ENCODE measurements at places on chromosomes 2 and 18.

- no peak for DNase-seq
These were observed 252.2 kb upstream of the CYP26B1 start for GRCh38 chr2:72399879-72400278.

DNA sequence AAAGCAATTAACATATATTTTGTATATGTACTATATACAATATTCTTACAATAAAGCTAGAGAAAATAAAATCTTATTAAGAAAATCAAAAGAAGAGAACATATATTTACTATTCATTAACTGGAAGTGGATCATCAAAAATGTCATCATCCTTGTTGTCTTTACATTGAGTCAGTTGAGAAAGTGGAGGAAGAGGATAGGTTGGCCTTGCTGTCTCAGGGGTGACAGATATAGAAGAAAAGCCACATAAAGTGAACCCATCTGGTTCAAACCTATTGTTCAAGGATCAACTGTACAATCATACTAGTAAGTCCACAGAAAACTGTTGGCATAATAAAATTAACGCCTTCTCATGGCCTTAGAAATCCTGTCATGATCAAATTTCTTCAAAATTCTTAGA, 26.6 kb downstream of the SESTD1 start:
- DNase-seq = no peak

DNA sequence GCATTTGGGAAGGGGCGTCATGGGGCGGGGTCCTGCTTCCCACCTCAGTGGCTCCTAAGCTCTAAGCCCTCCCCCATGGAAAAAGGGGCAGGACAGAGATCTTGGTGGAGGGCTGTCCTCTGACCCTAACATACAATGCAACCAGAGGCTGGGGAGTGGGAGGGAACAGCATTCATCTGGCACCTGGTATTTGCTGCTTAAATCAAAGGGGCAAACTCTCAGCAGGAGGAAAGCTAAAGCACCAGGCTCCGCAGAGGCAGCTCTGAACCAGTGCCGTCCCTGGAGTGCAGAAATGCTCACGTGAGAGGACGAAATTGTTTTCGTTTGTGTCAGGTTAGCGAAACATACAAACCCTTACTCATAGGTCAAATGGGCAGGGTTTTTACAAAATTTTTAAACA, 92.7 kb upstream of the PXDN start:
- DNase-seq = no peak

- no peak for DNase-seq
These were observed 56.9 kb downstream of the SRBD1 start for GRCh38 chr2:45554073-45554741.

DNA sequence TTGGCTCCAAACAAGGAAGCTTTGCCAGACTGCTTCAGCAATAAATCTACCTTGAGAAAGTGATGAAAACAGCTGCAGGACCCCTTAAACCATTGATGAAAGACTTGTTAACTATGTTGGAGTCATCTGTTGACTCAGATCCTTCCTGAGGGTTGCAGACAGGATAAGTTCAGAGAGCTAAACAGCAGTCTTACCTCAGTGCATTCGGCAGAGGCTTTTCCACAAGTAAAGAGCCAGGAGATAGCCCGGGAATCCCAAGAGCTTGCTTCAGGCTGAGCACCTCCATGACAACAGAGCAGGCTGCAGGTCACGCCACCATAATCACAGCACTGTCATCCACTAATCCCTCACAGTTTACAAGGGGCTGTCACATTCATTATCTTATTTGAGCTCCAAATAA, 23.7 kb downstream of the KIAA2012 start:
- DNase-seq = no peak

DNA sequence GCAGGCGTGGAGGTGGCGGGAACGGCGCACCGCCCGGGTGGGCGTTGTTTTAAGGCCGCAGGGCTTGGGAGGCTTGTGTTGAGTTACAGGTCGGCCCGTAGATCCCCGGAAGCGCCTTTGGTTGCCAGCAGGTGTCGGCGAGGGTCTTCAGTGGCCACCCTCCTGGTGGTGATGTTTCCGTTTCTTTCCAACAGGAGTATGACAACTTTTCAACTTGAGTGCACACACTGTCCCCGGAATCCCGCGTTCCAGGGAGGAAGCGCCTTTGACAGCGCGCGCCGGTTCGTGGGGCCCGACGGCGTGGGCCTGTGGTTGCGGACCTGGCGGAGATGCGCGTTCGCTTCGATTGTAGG, 1.0 kb upstream of the HDAC4 start:
- DNase-seq = no peak

DNA sequence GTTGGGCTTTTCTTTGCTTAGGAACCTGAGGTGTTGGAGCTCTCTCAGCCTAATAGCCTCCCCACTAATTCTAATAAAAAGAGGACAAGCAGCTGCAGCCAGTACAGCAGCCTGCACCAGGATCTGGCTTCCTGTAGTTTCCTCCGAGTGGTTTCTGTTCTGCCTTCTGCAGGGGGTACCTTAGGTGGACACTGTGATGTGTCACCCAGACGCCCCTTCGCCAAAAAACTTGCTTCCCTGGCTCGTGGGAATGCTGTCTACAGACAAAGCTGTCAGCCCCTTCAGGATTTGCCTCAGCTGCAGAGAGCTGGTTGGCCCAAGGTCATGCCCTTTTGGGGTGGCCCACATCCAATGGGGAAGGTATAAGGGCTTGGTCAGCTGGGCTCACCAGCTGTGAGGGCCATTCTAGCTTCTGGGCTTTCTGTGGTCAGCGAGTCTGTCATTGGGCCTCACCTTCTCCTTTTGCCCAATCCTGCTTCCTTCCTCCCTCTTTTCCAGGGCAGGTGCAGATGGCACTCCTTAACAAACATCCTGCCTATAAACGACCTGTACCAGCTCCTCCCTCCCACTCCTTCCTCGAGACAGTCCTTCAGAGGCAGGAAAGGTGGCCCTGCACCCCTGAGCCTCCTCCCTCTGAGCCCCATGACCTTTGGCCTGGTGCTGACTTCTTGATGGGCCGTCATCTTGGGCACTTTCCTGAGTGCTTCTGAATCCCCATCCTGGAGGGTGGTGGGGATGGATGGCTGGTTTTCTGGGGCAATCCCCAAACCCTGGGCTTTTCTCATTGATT, 44.0 kb upstream of the ROCK2 start:
- DNase-seq = no peak

DNA sequence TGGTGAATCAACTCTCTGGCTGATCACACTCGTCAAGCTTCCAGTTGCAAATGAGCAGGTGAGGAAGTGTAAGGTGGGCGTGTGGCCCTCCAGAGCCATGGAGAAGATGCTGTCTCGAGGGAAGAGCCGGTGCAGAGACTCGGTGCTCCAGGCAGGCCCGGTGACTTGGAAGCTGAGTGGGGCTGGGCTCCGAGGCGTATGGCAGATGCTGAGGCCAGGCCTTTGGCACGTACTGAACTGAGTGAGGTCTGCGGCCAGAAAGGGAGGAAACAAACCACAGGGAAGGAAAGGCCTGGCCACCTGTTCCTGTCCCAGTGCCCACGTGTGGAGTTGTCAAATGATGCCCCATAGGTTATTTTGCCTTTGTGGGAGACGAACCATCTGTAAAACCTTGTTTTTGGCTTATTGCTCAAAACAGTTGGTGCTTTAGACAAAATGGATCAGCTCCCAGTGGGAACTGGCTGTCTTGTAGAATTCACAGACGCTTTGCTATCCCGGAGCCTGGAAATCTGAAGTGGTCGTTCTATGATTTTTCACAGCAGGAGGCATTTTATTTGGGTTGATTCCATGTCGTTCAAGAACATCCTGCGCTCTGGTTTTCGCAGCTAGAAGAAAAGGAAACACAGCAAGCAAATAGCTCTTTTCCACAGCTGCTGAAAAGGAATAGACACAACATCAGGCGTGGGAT, 117.5 kb upstream of the TMEM18 start:
- DNase-seq = no peak

DNA sequence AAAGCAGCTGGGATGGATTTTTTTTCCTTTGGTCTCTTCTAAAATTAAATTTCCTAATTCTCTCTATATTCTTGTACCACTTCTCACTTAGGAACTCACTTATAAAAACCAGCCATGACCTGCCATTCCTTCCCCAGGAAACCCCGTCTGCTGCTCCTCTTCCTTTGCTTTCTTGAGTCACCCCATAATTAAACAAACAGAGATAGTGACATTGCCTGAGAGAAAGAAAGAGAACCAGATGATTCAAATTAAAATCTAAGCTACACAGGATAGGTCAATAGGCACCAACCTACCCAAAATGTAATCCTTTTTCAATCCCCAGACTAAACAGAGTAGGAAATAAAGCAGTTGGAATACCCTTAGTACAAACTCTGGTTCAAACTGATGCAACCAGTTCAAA, 9.7 kb downstream of the STK39 start:
- no peak for DNase-seq

DNA sequence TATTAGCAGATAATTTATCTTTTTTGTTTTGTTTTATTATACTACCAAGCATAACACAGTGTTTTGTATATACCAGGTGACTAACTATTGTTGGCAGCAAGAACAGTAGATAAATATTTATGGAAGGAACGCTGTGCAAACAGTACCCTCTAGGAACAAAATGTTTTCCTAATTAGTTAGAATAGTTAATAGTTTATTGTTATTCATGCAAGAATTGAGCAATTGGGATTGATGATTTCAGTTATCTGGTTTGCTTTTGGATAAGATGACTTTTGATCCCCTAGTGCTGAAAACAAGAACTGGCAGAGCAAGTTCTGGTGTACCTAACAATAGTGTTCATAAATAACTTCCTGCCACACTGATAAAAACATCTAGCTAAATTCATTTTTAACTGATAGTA, 323.3 kb downstream of the TGIF1 start:
- no peak for DNase-seq

DNA sequence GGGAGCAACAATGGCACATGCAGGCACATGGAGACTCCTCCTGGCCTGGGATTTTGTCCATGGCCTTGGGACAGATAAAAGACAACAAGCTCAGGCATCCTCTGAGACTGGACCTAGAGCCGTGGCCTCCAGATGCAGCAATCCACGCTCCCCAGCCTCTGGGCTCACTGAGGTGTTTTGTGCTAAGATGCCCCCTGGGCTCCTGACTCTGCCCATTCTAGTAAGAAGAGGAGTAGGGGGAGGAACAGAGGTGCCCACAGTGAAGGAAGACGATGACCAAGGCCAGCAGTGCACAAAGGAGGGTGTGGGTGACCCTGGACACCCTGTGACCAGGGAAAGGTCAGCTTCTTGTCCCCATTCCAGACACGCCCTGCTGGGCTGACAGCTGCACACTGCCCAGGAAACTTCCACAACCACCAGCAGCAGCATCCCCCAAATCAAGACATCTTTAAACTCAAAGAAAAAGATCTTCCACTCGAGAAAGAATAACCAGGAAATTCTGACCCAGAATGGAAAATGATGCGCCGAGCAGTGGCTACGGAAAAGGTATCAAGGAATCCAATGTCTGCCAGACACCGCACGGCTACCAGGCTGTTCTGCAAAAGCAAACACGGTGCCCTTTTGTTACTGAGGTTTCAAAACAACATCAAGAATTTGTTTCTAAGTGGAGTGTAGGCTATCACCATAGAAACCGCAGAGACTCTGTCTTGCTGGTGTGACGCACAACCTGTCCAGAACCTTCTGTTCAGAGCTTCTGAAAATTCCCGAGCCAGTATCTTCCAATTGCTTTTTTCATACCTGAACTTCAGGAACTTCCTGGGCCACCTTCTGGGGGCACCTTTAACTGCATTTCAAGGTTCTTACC, 65.5 kb downstream of the ZNF516 start:
- no peak for DNase-seq

GRCh38 chr2:151405376-151405775, 4.3 kb upstream of the RIF1 start:
- DNase-seq = no peak

DNA sequence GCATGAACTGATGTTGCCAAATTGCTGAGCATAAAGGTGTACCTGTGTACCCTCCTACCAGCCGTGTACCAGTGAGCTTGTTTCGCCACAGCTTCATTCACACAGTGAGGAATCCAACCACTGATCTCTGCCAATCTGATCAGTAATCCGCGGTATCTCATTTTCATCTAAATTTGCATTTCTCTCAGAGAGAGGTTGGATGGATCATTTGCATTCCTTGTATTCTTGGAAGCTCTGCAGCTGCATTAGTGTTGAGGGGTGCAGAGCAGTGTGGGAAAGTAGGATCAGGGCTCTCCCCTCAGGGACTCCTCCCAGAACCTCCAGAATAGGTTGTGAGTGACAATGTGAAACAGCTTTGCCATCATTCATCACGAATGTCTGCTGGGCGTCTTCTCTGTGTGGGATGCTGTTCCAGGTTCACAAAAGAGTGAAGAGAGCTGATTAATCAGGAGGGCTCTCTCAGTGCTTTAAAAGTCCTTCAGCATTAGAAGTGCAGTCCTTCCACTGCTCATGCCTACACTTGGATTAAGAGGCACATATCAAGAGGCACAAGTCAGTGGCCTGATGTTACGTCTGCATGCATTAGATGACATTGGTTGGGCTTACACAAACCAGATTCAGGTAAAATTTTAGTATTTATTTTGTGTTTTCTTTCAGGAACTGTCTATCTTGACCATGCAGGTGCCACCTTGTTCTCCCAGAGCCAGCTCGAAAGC, 7.5 kb downstream of the MOCOS start:
- no peak for DNase-seq

GRCh38 chr2:208488686-208489564, 82.3 kb downstream of the PTH2R start:
- no peak for DNase-seq

- no peak for DNase-seq
These were observed 254.4 kb downstream of the ETAA1 start for GRCh38 chr2:67651565-67651964.

- DNase-seq = no peak
These were observed 5.1 kb downstream of the SERPINE2 start for GRCh38 chr2:224034017-224034416.

- no peak for DNase-seq
These were observed 55.9 kb downstream of the CACNB4 start for GRCh38 chr2:152042636-152043615.

DNA sequence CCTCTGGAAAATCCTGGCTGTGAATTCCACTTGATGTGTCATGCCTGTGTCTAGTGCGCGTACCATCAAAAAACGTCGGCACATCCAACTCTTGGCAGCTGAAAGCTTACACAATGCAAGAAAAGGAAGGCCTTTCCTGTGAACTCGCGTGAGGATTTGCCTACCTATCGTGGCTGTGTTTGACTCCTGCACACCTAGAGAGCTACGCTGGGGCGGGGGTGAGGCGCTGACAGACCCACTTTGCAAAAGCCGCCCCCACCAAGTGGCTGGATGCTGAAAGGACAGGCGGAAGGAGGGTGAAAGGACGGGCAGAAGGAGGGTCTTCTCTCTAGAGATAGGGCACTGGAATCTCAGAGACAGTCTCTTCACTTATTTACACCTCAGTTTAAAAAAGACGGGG, 270.1 kb downstream of the EIPR1 start:
- no peak for DNase-seq

DNA sequence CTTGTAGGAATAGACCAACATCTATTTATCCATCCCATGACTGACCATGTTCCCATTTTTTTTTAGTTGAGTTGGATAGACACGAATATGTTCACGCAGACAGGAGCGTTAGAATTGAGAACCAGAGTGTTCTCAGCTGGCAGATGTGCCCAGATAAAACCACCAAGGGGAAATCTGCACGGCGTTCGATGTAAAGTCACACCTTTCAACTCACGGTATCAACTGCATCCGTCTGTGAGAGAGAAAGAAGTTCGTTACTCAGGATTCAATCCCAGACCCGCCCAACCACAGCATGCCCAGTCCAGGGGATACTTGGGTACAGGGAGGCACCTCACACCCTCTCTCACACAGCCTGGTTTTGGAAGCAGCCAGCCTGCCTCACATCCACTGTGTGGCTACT, 26.1 kb downstream of the MAL start:
- DNase-seq = no peak

- DNase-seq = no peak
These were observed 115.8 kb upstream of the NPAS2 start for GRCh38 chr2:100704156-100704555.
